ENCODE measurements at places on chromosomes 3 and 15. TPM values are rescaled to one million over a fixed set of nuclear protein-coding genes. Genes with fewer than 3 reads are reported as not detected.

The TMEM40 gene
- total RNA-seq, result not detected

The RAD54L2 gene
- 31.1 TPM for total RNA-seq

The ZIC1 gene
- not detected for total RNA-seq

The SEMA6D gene
- 22.5 TPM for total RNA-seq

The UROC1 gene
- total RNA-seq, result not detected

The GCSAM gene
- total RNA-seq, result not detected

The ELL3 gene
- total RNA-seq, result 2.4 TPM

The CCDC71 gene
- 23.5 TPM for total RNA-seq

The ZNF717 gene
- total RNA-seq, result 6.6 TPM

The CCDC51 gene
- 9.8 TPM for total RNA-seq

GRCh38 chr3:40714771-40715345 lies 190.1 kb downstream of the ZNF621 start:
- DNase-seq, result no peak

DNA sequence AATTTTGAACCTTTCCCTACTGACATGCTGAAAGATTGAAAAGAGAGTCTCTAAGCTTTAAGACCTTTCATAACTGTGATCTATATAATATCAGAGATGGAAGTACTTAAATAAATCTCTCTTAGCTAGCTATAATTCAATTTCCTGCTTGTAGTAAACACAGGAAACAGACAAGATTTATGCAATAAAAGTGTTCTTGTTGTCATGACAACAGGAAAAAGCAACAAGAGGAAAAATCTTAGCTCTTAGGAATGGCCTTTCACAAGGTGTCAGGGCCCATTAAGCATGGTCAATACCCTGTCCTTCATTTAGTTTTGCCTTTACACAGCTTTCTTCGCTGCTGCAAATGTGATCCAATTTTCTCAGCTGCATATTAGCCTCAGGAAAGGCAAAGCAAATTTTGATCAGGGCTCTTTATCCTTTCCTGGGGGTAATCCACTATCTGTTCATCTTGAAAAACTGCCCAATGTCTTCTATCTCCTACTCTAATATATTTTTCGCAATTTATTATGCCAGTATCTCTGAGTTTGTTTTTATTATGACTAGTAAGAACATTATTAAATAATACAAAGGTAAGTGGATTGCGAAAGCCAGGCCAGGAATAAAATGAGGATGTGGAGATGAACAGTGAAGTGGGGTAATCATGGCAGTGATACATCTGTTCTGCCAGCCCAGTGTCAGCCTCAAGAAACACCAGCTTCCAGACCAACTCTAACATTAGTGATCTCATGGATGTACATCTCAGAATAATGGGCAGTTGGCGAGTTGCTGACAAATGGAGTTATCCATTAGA lies 28.7 kb downstream of the SIDT1 start:
- DNase-seq, result peak; percentile 73

GRCh38 chr3:97359977-97360376 lies 404.6 kb upstream of the ARL6 start:
- DNase-seq, result no peak

DNA sequence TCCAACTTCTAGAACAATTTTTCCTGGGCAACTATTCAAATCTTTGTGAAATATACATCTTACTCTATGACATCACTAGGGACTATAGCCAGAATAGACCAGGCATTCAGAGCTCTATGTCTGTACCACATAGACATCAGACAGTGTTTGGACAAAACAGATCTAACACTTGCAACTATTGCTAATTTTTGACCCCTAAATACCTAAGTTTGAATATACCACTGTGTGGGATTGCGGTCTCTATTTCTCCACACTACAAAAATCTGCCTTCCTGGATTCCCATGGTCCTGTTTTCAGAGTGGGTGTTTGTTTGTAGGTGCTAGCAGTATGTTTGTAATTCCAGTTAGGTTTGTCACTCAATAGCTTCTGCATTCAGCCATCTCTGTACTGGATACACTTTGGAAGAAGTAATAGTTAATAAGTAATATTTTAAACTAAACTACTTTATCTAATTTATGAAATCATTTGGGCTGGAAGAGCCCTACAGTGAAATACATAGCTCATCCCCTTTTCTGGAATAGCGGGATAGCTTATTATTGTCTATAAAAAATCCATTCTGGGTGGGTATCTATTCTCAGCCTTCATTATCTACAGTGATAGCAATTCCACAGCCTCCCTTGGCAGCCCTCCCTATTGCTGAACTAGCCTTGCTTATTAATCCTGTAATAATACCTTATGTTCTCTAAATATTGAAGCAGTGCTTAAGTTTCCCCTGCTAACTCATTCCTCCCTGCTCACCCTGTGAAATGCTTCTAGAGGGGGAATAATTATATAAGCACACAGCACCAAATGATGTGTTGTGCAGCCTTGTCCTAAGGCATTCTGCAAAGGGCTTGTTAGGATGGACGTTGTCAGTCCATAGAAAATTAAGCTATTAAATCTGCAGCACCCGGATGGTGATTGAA lies 49.4 kb downstream of the RBMS3 start:
- DNase-seq, result no peak

- no peak for DNase-seq
These were observed 41.6 kb upstream of the DUT start for GRCh38 chr15:48289628-48290027.

DNA sequence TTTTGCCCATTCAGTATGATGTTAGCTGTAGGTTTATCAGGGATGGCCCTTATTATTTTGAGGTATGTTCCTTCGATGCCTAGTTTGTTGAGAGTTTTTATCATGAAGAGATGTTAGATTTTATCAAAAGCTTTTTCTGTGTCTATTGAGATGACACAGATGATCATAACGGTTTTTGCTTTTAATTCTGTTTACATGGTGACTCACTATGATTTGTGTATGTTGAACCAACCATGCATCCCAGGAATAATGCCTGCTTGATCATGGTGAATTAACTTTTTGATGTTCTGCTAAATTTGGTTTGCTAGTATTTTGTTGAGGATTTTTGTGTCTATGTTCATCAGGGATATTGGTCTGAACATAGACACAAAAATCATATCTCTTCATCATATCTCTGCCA lies 8.3 kb downstream of the GPR156 start:
- DNase-seq, result no peak

GRCh38 chr15:57375827-57376695 lies at the start of gene CGNL1:
TSS of gene CGNL1 (plus strand) at chr15:57376505. CDS start at chr15:57438000, 61,495 bp downstream.
- peak; percentile 49 for DNase-seq

DNA sequence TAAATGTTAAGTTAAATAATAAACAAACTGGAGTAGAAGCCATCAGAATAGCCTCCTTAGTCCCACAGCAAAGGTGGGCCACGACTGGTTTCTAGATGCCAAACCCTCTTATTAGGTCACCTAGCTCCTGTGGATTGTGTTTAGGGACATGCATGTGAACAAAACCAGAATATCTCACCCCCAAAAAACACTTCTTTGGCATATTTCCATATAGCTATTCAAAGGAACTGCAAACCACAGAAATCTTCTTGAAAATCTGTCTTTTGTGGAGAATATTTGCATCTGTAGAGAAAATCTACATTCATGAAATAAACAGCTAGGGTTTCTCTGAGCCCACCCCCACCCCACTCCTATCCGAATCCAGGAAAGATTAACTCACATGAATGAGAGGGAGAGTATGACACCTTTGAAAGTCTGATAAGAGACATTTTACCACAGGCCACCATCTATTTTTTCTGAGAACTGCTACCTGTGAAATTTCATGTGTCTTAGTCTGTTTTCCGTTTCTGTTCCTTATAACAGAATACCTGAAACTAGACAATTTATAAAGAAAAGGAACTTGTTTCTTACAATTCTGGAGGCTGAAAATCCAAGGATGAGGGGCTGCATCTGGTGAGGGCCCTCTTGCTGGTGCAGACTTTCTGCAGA lies 159.4 kb downstream of the NEK10 start:
- no peak for DNase-seq

- DNase-seq, result peak; percentile 32
These were observed 92.7 kb downstream of the UACA start for GRCh38 chr15:70670680-70671079.

DNA sequence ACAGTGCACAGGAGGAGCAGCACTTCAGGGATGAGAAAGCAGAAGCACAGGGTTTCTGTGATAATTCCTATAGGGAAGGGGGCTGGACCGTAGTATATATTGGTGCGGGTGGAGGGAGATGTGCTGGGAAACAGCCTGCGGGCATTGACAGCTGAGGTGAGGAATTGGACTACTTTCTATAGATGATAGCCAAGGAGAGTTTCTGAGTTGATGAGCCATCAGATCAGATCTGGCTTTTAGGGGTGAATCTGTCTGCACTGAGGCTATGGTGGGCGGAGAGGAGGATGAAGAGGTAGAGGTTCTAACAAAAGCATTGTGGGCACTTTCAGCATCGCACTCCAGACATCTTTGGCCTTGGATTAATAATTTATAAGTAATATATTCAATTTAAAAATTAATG lies 33.1 kb downstream of the SELENOT start:
- no peak for DNase-seq

GRCh38 chr3:189324538-189325138 lies 152.9 kb downstream of the TPRG1 start:
- DNase-seq, result peak; percentile 10

Data from endothelial cell of umbilical vein (primary cell).